ENCODE measurements at places on chromosomes 5 and 9.

DNA sequence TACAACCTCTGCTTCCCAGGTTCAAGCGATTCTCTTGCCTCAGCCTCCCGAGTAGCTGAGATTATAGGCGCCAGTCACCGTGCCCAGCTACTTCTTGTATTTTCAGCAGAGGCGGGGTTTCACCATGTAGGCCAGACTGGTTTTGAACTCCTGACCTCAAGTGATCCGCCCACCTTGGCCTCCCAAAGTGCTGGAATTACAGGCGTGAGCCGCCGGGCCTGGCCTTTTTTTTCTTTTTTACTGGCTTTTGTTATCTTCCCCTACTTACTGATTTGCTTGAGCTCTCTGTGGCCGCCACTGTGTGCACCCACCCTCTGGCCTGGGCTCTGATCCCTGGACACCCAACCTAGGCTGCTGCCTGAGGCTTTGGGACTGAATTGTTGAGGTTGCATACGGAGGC is 60.3 kb downstream of the ANKRD33B start:
- peak; percentile 52 for DNase-seq

DNA sequence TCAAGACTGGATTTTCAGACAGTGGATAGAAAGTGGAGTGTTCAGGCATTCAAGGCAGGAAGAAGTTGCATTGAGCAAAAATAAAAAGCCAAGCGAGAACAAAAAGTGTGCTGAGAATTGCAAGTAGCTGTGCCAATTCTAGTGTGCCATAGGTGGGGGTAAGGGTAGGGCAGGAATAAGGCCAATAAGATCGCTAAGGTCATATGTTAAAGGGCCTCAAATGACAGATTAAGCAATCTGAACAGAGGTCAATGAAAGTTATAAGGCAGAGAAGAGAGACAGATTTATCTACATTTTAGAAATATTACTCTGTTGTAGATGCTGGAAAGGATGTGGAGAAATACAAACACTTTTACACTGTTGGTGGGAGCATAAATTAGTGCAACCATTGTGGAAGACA is 36.4 kb downstream of the NADK2 start:
- no peak for DNase-seq

DNA sequence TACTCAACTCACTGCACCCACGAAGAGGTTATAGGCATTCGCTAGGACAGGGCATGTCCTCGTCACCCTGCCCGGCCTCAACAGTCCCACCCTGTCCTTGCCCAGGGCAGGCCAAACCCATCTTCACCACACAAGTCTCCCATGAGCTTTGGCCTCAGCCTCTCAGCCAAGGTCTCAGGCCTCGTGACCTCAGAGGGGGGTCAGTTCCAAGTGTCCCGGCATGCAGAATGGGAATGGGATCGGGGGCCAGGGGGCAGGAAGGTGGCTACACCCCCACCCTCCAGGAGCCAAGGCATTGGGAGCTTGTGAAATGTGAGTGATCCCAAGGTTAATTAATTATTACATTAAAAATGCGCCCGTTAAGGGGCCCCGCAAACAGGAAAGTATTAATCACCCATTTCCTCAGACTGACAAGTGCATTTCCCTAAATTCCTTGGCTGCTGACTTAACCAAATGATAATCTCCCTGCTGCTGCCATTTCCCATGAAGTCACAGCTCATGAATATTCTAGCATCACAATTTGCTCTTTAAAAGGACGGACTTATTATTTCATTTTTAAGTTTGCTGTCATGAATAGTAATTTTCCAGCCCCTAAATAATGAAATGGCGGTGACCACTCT is 8.0 kb upstream of the UBAC1 start:
- DNase-seq = peak; percentile 63

DNA sequence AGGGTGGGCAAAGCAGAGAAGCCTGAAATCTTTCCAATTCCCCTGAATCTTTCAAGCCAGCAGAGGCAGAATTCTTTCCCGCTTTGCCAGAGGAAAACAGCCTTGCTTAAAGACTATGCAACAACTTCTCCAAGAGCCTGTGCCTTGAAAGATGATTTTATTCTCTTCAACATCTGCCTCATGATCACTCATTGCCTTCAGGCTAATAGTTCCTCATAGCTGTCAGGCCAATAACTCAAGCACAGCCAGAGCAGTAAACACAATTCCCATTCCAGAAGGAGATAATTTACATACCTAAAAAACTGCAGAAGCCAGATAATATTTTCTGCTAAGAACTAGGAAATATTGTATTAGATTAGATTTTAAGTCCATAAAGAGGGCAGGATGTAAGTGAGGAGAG is 92.3 kb upstream of the PUM3 start:
- no peak for DNase-seq

- no peak for DNase-seq
Observed at GRCh38 chr5:62488531-62488930, 76.0 kb downstream of the IPO11 start.

DNA sequence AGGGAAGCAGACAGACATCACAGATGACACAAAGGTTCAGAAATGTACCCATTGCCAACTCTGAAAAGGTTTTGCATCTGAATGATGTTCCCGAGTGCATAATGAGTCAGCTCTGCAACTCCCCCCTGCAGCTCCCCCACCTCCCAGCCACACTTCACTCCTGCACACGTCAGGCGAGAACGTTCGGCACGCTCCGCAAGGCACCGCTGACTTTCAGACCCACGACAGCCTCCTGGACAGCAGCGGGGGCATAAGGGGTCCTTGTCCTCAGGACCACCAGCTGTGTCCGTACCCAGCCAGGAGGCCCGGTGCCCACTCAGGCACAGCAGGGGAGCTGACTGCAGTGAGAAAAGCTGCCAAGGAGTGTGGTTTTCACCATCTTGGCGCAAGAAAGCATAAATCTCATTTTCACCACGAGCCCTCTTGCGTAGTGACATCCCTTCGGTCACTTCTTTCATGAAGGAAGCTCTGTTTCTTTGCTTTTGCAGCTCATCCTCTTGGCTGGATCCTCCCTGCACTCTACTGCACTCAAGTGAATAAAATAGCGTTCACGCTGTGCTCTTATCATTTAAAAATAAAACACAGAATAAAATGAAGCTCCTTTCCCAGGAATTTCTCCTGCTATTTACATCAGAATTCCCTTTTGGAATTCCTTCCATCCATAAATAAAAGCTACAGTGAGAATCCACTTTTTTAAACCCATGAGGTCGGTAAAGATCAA is 9.9 kb downstream of the GFPT2 start:
- no peak for DNase-seq

DNA sequence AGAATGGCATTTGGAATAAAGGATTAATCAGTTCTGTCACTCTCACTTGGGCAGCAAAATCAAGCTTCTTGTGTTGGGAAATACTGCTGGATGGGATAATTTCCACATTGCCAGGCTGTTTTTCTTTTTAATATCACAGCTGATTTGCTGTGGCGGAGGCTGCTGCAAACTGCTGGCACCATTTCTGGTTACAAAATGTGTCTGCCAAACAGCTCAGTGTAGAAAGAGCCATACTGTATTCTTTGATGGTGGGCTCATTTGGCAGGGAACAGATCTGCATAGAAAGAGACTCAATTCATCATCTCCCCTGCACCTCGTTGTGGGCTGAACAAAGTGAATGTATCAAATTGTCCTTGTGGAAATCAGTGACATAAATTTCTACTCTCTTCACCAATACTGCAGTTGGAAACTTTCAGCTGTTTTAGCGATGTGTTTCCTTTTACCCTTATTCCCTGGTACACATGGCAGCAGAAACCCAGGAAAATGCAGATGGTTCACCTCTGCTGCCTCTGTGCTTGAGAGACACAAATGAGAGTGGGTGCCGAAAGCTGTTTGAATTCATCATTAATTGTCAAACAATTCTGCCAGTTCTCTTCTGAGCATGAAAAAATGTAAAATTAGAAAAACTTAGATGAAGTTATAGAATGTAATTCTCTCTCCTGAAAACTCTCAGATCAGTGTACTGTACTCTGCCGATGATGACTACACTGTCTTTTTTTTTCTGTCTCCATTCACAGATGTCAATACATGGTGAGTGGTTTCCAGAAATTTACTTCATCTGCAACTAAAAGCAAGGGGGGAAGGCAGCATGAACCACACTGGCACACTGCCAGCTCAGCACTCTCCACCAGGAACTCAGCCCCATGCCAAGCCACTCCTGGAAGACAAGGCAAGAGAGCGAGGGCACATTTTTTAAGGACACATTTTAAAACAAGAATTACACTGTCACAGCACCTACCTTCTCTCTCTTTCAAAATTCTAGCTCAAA is 75.0 kb downstream of the HMHB1 start:
- no peak for DNase-seq

- no peak for DNase-seq
Observed at GRCh38 chr9:13967011-13967410, 346.9 kb downstream of the NFIB start.

- no peak for DNase-seq
Observed at GRCh38 chr5:56278335-56278753, 45.2 kb upstream of the ANKRD55 start.

DNA sequence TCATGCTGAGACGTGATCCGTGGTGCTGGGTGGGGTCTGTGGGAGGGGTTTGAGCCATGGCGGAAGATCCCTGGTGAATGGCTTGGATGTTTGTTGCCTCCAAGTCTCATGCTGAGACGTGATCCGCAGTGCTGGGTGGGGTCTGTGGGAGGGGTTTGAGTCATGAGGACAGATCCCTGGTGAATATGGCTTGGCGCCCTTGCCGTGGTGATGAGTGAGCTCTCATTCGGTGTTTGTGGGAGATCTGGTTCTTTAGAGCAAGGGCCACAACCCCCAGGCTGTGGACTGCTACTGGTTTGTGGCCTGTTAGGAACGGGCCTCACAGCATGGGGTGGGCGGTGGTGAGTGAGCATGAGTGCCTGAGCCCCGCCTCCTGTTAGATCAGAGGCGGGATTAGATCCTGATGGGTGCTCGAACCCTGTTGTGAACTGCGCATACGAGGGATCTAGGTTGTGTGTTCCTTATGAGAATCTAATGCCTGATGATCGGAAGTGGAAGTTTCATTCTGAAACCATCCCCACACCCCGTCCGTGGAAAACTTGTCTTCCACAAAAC is 31.2 kb downstream of the NKD2 start:
- no peak for DNase-seq
